ENCODE measurements at places on chromosomes 5 and 9.

GRCh38 chr5:154482528-154483449 is 4.8 kb upstream of the HAND1 start:
- DNase-seq = no peak

- no peak for DNase-seq
These were observed 102.2 kb downstream of the DEPDC1B start for GRCh38 chr5:60597572-60598320.

DNA sequence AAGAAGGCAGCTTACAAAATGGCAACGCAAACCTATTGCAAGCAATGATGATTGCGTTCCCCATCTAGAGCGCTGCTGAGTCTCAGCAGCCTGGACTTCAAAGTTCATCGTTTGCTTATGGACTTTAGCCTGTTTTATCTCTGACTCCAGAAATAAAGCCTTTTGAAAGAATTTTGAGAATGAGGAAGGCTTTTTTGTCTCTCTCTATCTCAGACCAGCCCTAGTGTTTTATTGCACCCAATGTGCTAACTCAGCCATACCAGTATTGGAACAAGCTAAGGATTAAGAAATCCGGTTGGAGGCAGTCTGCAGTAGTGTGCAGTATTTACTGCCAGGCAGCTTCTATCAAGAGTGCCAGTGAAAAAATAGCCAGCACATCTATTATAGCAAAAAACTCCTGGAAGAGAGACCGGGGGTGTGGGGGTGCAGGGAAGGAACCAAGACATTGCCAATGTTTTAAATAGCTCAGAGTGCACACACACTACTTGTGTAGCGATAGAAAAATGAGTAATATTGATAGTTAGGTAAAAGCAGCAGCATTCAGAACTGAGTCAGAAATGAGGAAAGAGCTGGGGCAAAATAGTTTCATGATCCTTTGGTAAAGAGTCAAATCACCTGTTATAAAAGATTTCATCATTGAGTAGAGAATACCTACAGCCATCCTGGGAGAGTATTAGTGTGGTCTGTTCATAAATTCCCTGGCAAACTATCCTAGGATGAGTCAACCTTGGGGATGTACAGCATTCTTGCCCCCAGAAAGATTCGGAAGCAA is 219.0 kb downstream of the ZNF608 start:
- no peak for DNase-seq

GRCh38 chr9:84759804-84760203 is 90.3 kb downstream of the NTRK2 start:
- DNase-seq = no peak

GRCh38 chr5:148201151-148201550 is 1.7 kb upstream of the SPINK6 start:
- DNase-seq = no peak

DNA sequence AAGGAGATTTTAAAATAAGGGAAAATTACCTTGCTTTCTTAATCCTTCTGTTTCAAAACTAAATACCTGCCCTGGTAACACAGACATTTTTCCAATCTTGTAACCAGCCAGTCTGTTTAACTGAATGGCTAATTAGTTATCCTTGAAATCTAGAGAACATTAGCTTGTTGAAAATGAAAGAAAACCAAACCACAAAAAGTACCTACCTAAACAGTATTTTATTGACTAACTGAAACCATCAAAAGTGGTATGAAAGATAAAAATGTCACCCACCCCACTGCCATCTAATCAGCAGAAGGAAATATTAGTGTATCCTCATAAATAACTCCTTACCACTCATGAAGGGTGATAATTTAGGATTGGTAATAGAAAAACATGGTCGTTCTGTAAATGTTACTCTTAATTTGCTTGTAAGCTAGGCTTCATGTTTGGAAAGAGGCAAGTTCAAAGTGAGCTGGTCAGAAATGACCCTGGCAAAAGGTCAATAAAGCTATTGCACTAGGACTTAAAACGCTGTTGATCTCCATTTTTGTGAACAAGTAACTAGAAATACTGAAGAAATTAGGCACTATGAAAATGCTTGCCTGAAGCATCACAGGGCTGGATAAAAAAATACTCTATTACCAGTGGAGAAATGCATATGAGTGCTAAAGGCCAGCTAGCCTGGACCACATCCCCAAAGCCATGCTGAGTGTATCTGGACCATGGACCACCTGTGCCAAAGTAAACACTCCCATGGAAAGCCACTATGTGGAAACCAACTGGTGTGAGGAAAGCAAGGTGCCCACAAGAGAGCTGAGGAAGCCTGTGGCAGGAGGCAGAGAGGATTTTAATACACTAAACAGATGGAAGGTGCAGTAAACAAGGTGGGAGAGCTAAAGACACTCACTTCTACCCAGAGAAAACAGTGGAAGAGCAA is 8.4 kb downstream of the SEMA5A start:
- no peak for DNase-seq

DNA sequence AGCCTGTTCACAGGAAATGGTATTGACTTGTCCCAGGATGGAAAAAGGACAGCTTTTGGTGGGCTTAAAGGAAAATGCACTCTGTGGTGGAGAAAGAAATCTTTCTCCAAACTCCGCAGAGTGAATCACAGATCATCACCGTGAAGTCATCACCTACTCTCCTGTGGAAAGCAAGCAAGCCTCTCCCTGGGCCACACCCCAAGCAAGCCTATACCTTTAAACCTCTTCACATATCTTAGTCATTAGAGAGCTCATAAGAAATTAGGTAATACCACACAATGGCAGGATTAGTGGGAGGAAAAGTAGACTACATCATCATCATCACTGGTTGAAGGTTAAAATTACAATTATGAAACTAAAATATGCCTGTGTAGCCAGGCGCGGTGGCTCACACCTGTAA is 23.2 kb downstream of the TLE1 start:
- DNase-seq = no peak

DNA sequence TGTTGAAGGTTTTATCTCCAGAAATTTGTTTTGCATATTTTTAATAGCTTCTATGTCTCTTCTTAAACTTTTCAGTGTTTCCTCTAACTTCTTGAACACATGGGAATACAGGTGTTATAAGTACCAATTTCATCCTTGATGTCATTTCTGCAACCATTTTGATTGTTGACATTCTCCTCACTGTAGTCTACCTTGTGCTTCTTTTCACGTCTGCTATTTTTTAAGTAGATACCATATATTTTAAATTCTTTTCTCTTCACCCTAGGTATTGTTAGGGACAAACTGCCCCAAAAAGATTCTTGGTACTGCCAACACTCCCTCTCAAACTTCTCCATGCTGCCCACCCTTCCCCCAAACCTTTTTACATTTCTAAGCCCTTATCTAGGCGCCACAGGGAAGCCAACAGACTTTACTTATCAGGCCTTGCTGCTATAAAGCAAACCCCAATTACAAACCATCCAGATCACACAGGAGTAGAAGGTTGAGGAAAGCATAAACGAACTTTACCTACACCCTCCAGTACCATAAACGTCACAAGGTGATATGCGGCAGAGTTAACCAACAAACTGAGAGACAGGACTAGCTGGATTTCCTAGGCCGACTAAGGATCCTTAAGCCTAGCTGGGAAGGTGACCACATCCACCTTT is 1165.3 kb downstream of the TAF11L14 start:
- no peak for DNase-seq
